Lower lobe of right lung (tissue), 2 donors: ENCODE measurements at places on chromosomes 7 and 10.

DNA sequence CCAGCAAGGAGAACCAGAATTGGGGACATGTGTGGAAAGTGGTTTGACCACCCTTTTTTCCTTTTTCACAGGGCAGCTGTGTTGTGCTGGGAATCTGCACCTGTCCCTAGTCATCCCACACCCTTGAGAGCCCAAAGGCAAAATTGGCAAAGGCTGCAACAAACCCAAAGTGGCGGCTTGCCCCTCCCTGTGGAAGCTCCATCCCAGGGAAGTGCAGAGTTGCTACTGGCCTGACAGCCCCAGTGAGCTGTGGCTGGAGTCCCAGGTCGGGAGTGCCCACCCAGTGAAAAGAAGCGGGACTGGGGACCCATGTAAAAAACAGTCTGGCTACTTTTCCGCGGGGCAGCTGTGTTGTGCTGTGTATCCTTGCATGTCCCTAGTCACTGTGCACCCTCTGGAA, 109.1 kb upstream of the GRM3 start:
- no peak for DNase-seq

DNA sequence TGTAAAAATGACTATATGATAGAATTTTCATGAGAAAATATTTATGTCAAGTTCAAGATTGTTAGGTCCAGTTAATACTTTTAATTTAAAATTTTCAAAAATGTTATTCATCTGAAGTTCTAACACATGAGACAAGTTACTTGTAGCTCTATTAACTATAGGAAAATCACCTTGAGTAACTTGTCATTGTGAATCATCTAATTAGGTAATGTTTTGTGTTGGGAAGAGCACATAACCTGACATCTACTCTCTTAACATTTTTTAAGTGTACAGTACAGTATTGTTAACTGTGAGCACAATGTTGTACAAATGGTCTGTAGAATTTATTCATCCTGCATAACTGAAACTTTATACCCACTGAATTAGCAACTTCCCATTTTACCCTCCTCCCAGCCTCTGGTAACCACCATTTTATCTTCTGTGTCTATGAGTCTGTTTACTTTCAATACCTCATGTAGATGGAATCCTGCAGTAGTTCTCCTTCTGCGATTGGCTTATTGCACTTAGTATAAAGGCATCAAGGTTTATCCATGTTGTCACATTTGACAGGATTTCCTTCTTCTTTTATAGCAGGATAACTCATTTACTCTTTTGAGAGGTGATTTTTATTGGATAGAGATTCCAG, 54.6 kb downstream of the ARL4A start:
- DNase-seq, result no peak

DNA sequence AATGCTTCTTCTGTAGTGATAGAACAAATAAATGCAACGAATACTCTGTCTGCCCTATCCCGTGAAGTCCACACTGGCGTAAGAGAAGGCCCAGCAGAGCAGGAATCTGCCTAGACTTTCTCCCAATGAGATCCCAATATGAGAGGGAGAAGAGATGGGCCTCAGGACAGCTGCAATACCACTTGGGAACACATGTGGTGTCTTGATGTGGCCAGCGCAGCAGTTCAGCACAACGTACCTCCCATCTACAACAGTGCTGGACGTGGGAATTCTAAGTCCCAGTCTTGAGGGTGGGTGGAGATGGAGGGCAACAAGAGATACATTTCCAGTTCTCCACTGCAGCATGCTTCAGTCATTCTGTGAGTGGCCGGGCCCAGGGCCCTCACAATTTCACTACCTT, 45.8 kb downstream of the FIGNL1 start:
- DNase-seq, result no peak

DNA sequence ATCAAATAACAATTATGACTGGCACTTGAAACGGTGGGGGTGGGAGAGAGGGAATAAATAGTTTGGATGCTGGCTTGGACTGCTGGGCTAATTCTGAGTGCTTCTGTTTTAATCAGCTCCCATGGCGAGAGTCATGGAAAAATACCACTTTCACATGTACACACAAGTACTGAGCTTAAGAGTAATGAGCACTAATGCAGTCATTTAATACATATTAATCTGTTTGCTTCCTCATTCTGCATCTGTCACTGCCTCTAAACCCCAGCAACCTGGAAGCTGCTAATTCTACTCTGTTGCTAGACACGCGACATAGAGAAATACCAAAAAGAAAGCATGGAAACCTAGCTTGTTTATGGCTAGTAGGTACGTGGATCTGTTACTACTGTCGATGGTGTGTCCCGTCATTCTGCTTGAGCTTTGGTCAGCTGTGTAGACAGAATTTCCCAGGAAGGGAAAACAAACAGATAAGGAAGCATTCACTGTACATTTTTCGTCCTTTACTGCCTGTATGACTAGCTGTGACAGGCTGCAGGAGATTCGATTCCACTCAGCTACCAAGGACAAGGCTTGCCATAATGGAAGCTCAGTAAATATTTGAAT, 238.8 kb downstream of the BAMBI start:
- no peak for DNase-seq

- no peak for DNase-seq
Measured at GRCh38 chr7:22444181-22444971, 55.6 kb downstream of the STEAP1B start.

DNA sequence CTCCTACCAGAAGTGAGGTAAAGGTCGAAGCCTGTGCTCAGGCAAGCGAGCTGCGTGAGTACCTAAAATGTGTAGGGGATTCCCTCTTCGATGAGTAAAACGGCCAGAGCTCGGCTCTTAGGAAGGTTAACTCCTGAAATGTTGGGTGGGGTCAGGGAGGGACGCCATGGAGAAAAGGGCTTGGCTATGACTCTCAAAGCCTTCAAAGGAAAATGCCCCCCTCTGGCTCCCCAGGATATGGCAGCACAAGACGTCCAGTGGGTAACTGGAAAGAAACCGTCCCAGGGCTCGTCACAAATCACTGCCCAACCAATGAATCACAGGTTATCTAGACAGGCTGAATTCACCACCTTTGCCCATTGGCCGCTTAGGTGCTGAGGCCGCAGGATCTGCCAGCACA, 58.0 kb downstream of the CALML3 start:
- peak; percentile 28 for DNase-seq

DNA sequence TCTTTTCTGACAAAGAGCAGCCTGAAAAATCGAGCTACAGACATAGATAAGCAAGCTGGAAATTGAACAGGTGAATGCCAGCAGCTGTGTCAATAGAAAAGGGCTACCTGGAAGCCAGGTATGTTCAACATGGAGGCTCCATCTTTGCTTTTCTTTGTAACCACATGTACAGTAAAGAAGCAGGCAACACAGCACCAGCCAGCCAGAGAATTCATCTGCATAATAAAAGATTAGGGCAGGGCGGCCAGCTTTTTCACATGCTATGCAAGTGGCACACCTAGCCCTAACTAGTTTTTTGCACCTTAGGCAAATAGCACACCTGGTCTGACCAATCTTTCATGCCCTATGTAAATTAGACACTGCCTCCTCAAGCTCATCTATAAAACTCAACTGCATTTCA, 25.7 kb downstream of the COG5 start:
- no peak for DNase-seq

GRCh38 chr7:43481902-43482678, 100.8 kb upstream of the STK17A start:
- no peak for DNase-seq

- DNase-seq, result no peak
Measured at GRCh38 chr10:42743697-42744096, 38.9 kb upstream of the BMS1 start.

DNA sequence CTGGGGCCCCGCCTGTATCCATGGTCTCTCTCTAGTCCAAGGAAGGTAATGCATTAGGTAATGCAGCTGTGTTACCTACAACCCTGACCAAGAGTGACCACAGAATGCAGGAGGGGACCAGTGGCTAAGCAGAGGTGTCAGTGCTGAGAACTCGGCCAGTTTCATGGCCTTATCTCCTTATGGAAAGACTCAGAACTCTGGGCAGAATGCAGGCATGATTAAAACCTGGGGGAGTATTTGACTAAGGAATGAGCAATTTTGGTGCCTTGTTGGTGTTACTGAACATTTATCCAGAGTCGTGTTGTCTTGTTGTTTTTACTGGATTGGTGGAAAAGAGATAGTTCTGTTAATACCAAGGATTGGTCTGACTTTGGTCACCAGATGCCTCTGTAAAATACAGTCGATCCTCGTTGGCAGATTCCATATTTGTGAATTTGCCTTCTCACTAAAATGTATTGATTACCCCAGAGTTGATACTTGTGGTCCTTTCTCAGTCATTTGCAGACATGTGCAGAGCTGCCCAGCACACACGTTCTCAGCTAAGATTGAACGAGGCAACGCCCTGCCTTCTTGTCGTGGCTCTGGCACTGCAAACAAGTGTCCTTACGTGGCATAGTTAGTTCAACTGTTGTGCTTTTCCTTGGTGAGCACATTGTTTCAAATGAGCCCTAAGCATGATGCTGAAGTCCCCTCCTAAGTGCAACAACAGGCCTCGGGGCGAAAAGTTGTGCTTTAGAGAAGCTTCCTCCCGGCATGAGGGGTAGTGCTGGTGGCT, 135.7 kb upstream of the BTBD16 start:
- DNase-seq, result no peak

- DNase-seq, result peak; percentile 70
Measured at GRCh38 chr10:118045837-118046394, 825 bp downstream of the RAB11FIP2 start.

DNA sequence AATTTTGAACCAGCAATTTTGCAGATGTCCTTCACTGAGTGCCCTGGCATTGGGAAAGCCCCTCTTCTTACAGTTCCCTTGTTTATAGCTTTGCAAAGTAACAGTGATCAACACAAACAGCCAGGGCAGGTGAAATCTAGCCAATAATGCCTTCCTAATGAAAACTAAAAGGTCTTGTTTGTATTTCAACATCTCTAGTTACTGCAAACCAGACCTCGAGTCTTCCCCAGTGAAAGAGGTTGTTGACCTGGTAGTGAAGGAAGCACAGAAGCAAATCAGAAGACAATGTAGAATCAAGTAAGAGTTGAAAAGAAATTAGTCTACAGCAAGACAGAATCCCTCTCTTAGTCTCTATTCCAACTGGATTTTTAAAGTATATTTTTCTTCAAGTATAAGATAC, 231.2 kb downstream of the SNX13 start:
- DNase-seq, result no peak

DNA sequence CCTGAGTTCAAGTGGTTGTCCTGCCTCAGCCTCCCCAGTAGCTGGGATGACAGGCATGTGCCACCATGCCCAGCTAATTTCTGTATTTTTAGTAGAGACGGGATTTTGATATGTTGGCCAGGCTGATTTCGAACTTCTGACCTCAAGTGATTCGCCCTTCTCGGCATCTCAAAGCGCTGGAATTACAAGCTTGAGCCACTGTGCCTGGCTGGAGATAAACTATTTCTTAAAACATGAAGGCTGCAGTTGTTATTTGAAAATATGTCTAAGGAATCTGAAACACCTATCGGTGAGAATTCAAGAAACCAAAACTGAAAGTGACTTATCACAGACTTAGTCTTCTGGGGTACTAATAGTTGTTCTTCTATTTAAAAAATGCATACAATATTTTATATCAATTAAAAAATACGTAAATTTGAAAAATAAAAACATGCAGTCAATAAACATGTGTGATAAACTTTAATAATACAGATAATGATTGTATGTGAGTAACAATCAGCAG, 176.9 kb upstream of the PRSS58 start:
- no peak for DNase-seq

- no peak for DNase-seq
Measured at GRCh38 chr7:73774923-73775322, 4.9 kb upstream of the CLDN3 start.

- DNase-seq, result no peak
Measured at GRCh38 chr10:104304927-104305326, 33.3 kb downstream of the ITPRIP start.

DNA sequence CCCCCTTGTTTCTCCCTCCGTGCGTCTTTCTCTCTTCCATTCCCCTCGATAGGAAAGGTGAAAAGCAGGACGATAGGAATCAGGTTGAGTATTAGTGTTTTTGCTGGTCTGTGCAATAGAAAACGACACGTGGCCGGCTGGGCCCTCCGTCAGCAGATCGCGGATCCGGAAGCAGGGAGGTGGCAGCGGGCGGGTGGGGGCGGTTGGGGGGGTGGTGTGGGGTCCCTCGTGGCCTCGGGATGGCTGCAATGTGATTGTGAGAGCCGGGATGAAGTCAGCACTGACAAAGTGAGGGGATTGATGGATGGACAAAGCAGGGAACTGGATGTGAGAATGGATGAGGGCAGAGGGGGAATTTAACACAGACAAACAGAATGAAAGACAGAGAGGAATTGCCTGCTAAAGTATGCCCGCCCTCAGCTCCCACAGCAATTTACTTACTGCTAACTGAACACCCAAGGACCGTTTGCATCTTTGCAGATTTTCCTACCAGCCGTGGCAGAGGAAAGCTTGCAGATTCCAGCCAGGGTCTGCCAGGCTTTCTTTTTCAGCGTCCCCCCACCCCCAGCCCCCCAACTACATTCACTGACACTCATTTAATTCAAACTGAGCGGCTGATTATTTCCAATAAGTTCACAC, 280.9 kb downstream of the LRMDA start:
- DNase-seq, result no peak

DNA sequence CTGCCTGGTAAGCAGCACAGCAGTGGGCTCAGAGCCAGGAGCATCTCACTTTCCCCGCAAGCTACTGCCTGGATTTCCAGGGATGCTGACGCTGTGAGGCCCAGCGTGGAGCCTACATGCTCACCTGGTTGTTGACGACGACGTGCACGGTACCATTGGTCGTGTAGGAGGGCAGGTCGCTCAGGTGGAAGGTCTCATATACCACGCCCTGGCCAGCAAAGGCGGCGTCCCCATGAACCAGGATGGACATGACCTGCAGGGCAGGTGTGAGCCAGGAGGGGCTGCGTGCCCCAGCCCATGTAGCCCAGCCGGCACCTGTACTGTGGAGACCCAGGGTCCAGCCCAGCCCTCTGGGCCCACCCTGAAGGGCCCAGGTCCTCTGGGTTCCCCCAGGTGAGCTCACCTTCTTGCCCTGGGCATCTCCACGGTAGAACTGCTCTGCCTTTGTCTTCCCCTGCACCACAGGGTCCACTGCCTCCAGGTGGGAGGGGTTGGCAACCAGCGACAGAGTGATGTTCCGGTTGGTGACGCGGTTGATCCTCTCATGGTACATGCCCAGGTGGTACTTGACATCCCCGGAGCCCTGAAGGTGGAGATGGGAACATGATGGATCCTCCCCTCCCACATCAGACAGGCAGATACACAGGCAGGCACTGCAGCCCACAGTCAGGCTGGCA, 15.4 kb downstream of the OGDHL start:
- DNase-seq, result no peak

- DNase-seq, result no peak
Measured at GRCh38 chr10:114294549-114294948, 55.5 kb downstream of the VWA2 start.

- DNase-seq, result no peak
Measured at GRCh38 chr10:48938281-48938680, 1.4 kb downstream of the LRRC18 start.

DNA sequence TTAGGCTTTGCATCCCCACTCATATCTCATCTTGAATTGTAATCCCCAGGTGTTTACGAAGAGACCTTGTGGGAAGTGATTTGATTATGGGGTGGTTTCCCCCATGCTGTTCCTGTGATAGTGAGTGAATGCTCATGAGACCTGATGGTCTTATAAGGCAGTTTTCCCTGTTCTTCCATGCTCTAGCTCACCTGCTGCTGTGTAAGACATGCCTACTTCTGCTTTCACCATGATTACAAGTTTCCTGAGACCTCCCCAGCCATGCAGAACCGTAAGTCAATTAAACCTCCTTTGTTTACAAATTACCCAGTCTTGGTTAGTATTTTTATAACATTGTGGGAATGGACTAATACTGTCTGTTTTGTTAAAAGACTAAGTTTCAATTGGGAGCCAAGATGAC, 35.3 kb upstream of the ZNF92 start:
- no peak for DNase-seq
